Stimulated activated CD8-positive, alpha-beta memory T cell treated with anti-CD3 and anti-CD28 coated beads, Interleukin-15, amount 100 ng/mL, for 1 hour (primary cell): ENCODE measurements at places on chromosomes 7 and 10.

DNA sequence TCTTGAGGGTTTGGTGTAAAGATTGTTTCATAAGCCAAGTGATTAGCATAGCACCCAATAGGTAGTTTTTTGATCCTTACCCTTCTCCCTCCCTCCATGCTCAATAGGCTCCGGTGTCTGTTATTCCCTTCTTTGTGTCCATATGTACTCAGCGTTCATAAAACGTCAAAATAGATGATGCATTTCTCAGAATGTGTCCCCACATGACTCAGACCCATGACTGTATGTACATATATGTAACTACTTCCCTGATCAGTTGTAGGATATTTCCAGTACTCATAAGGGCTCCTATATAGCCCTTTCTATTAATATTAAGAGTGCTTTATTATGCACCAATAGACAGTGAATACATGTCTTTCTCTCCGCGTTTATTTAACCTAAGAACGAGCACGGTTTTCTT, 466.9 kb downstream of the KIF20B start:
- DNase-seq, result no peak

DNA sequence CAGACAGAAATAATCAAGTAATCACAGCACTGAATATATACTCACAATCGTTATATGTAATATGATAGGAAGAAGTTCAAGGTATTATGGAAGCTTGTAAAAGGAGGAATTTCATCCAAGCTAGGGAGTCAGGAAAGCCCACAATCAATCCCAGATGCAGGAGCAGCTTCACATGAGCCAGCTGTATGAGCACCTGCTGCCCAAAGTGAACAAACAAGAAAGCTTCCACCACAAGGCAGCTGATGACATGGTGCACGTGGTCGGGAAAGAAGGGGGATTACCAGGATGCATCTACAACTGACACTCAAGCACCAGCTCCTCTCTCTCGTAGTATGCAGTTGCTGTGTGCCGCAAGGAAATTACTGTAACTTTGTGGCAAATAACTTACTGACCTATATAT, 225.2 kb downstream of the XPNPEP1 start:
- DNase-seq, result no peak

GRCh38 chr10:93926613-93927012, 32.8 kb downstream of the SLC35G1 start:
- no peak for DNase-seq

- no peak for DNase-seq
These were observed 283.7 kb upstream of the ZMIZ1 start for GRCh38 chr10:78785066-78785465.

DNA sequence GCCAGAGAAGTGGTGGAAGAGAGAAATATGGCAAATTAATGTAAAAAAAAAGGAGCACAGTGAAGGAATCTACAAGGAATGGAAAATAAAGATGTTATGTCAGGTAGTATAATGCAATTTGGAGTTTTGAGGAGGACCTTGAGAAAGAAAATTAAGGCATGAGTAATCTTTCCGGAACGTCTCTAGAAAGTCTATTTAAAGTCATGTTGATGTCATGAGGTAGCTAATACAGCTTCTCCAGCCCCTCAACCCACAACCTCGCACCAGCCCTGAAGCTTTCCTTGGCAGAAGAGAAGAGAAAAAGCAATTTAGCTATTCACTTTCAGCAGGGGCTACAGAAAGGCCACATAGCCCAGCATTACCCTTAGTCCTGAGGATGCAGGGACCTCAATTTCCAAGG, 22.5 kb downstream of the TRDMT1 start:
- DNase-seq, result no peak

- DNase-seq, result no peak
These were observed 28.1 kb upstream of the PLXDC2 start for GRCh38 chr10:19788075-19788686.

- DNase-seq, result no peak
These were observed 72.3 kb downstream of the AMPH start for GRCh38 chr7:38558761-38559345.

- no peak for DNase-seq
These were observed 52.1 kb upstream of the CAV2 start for GRCh38 chr7:116447436-116447835.

DNA sequence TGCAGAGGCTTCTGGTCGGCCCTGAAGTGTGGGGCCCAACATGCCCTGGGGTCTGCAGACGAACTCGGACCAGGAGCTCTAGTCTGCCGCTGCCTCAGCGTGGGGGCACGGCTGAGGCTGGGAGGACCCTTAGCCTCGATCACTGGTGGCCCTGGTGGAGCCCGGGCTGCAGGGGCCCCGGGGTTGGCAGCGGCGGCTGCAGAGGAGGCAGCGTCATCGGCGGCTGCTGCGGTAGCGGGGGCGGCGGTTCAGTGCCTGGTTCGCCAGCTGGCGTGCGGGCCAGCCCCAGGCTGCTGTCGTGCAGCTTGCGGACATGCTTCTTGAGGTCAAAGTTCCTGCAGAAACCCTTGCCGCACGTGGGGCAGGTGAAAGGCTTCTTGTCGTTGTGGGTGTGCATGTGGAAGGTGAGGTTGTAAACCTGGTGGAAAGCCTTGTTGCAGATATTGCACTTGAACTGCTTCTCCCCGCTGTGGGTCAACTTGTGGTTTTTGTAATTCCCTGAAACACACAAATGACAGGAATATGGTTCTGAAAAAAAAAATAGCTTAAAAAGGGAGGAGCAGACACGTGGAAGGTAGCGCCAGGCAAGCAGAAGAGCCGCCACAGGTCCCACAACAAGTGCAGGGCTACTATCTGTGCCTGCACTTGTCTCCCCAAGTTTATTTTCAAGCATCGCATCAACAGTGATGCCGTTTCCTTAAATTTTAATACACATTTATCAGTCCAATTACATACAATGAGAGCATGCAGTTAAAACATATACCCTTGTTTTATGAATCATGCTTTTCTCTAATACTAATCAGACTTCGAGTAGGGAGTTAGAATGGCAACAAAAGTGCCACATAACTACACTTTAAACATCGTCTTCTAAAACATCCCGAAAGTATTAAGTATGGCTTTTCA, 2.4 kb downstream of the FEZF1 start:
- DNase-seq, result no peak

DNA sequence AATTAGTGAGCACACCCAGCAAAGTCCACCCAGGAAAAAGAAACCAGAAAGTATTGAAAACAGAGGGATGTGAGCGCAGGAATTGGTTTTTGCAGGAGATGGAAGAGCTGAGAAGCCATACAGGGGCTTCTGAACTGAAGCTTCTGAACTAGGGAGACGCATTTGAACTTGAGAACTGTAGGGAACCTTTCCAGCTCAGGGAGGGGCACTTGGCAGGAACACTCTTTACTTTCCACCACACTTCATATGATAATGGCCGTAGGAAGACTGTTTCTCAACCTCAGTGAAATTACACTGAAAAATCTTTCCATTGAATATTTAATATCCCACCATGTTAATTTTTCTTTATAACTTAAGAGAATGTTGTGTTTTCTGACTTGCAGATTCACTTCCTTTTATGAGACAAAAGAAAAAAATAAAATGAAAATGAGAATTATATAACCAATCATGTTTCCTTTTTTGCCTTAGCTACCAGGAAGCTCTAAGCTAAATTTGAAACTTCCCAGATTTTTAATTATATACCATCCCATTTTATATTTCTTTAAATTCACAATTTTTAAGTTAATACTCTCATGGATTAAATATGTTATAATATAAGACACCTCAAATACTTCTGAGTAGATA, 98.3 kb upstream of the TCF7L2 start:
- DNase-seq, result no peak

DNA sequence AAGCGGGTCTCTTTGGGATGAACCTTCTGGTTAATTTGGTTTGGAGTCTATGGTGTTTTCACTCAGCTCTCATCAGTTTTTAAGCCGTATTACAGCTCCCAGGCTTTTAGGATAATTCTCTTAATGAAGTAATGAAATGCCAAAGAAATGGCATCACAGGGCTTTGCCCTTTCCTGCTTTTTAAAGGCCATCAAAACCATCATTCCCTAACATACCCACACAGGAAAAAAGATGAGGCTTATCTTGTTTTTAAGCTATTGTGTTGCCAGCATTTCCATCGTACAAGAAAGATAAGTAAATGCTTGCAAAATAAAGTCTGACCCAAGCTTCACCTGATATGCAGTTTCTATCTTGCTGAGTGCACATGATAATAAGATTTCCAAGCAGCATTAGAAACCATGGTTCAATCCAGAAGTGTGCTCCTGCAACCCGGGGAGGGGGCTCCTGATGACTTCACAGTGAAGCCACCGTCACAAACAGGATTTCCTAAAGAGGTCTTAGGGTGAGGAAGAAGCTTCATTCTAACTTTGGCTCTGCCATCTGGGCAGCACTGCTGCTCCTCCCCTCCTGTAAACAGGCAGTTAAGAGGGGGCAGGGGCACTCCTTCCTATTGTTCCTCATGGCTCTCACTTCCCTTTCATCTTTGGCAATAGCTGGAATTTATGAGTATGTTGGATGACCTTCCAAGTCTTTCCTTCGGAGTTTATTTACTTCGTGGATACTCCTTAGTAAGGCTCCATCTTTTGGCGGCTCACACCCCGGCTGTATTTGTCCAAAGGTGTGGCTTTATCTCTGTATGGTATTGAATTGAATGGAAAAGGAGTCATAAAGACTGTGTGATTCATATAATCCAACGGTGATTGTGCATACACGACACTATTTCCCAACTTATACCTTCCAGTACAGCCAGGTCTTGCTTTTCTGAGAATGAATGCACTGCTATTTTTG, 55.2 kb upstream of the FAM133B start:
- no peak for DNase-seq
